G401 (cell line): ENCODE measurements at places on chromosomes 2 and 18. TPM values are rescaled to one million over a fixed set of nuclear protein-coding genes. Genes with fewer than 3 reads are reported as not detected.

Gene CHRND
- total RNA-seq = not detected in 2 replicates

GRCh38 chr2:161170958-161171932 is 11.0 kb downstream of the TANK start:
- DNase-seq = no peak

Gene MATN3
- total RNA-seq = not detected in 2 replicates

DNA sequence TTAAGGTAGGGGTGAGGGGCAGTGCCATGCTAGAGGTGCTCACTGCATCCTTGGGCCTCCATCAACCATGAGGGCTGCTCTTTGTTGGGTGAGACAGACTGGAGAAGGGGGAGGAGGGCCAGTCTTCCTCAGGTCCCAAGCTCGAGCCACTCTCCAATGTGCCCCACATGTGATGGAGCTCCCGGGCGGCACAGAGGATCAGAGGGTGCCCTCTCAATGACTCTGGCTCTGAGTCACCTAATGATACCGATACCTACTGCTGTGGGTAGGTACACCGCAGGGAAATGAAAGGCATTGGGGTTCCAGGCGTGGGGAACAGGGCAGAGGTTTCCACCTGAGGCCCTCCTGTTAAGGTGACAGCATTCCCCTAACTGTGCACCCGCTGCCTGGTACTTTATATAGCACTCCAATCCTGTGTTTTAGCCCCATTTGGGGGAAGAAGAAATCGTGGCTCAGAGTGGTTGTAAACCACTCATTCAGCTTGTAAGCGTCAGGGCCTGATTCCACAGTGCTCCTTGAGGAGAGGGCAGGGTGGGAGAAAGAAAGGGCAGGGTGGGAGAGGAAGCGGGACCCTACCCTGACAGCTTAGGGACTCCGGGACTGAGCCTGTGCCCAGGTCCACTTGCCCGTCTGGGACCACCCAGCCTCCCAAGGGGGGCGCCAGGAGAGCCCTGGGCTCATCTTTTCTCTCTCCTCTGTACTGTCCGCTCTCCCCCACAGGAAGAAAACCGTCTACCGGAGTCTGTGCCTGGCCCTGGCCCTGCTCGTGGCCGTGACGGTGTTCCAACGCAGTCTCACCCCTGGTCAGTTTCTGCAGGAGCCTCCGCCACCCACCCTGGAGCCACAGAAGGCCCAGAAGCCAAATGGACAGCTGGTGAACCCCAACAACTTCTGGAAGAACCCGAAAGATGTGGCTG is 1.8 kb downstream of the B3GNT7 start:
- no peak for DNase-seq

DNA sequence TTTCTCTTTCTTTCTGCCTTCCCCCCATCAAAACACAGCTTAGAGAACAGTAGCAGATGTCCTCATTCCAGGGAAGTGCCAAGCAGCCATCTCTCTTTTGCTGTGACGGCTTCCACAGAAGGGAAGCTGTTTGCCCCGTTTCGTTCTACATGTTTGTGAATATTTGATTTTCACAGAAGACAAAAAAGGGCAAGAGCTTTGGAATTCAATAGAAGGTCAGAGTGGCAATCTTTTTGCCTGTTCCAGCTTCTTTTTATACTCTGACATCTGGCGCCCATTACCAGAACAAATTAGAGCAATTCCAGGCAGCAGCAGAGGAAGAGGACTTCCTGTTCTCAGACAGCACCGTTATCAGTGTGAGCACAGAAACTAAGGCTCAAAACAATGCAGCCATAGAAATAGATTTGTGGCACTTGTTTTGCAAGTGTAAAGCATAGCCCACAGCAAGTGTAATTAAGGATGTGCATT is 79.0 kb upstream of the CDH19 start:
- peak; percentile 89 for DNase-seq
